ENCODE measurements at places on chromosomes 11 and 22.

- DNase-seq = no peak
These were observed 6.7 kb downstream of the CHRM1 start for GRCh38 chr11:62914416-62914815.

DNA sequence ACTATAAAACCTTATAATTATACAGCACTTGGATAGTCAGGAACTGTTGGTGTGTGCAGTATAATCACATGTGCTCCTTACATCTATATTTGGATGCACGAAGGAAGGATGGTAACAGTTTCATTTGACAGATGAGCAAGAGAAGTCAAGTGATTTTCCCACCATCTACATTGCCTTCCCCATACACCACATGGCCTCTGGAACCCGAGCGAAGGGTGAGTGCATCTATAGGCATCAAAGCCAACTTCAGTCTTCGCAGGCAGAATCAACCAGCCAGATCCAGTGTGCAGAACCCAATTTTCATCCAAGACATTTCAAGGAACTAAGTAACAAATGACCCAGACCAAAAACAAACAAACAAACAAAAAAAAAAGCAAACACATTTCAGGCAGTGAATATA lies 85.1 kb upstream of the BLID start:
- DNase-seq = no peak

DNA sequence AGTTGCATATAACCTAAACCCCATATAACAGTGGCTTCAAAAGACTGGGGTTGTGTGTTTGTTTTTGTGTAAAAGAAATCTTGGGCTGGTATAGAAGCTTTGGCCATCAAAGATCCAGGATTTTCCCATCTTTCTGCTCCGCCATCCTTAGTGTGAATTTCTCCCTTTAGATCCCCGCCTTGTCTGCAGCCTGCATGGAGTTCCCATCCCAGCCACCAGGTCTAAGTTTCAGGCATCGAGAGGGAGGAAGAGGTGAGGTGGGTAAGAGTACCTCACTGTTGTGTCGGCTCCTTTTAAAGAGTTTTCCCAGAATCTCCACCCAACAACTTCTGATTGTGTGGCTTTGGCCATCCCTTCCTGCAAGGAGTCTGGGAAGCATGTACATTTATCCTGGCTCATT lies 195.5 kb upstream of the SORL1-AS1 start:
- no peak for DNase-seq

GRCh38 chr11:93869830-93870229 lies 19.4 kb upstream of the VSTM5 start:
- no peak for DNase-seq

DNA sequence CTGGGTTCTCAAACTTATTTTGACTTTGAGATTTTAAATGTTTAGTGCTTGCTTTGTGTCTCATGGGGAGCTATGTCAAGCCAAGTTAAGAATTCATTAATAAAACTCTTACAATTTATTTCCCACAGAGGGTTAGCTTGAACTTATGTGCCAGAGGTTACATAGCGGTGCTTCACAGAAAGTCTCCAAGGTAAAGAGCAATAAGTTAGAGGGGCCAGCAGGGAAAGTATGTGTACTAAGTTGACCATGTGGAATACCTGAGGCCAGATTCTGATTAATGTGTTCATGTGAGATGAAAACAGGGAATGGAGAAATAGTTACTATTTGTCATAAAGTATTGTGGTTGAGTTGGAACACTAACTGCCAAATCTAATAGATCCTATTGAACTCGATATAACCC lies 149.3 kb downstream of the TMEM135 start:
- no peak for DNase-seq

GRCh38 chr11:133927690-133928627 lies 28.8 kb downstream of the IGSF9B start:
- DNase-seq = peak; percentile 47

- DNase-seq = no peak
These were observed 10.9 kb downstream of the MTMR2 start for GRCh38 chr11:95912902-95913560.

DNA sequence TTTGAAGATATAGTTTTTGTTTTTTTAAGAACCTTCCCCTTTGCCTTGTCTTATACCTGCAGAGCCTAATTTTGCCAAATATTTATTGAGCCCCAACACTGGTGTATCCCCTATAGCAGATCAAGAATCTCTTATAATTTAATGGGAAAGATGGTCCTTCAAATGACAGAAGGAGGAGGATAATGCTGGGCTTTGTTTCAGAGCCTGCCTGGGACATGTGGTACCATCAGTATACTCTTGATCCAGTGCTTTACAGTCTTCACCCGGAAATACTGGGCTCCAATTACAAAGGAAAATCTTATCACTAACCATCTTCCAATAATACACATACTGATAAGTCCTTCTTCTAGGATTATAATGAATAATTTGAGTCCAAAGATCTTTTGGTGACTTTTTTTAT lies 84.7 kb downstream of the GAB2 start:
- DNase-seq = no peak

GRCh38 chr11:75716659-75717058 lies 979 bp upstream of the MOGAT2 start:
- DNase-seq = no peak

- DNase-seq = no peak
These were observed 768 bp downstream of the LDHA start for GRCh38 chr11:18394928-18395734.

DNA sequence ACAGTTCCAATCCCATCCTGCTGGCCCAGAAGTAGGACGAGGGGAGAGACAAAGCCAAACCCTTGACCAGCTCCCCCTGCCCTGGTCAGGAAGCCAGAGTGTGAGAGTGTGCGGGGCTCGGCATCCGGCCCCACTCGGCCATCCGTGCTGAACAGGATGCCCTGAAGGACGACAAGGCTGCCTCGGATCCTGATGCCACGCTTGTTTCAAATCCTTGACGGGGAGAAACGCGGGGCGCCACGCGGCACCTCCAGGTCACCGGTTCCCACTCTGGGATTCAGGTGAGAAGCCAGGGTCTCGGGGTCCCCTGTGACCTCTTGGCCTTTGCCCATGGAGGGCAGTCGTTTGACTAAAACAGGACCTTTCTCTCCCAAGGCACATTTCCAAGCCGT lies 167.8 kb downstream of the BRD1 start:
- DNase-seq = no peak

DNA sequence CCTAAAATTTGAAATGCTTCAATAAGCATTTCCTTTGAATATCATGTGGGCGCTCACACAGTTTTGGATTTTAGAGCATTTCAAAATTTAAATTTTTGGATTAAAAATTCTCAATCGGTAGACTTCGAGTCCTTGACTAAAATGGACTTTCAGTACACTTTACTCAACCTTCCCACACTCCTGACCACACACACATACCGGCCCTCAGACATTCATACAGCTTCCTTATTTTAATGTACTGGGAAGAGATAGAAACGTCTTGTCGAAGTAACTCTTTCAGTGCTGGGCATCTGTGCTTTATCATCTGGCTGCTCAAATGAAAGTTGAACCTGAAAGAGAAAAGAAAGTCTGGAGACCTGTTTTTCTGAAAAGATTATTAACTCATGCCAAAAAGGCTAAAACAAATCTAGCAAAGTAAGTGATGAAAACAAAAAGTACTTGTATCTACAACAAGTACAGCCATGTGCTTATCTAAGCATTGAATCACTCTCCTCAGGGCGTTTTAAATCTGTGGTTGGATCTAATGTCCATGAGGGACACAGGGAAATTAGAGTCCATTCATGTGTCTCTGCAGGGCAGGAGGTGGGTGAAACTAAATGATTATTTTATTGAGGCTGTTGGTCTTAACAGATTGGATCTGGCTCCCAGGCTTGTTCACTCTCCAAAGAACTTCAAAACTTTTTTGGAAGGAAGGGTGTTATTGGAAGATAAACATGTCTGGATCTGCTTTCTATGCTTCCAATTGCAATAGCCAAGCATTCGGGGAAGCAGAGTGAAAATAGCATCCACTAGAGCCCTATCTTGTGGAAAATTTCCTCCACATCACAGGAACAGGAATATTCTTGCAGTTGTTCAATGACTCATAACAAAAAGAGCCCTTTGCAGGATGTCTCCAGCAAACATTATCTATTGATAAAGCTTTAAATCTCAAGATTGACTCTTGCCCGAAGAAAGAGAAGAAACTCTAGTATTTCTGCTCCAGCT lies 47.0 kb downstream of the CARD18 start:
- DNase-seq = no peak

GRCh38 chr11:82867495-82868082 lies 32.6 kb downstream of the PRCP start:
- peak; percentile 50 for DNase-seq

- DNase-seq = no peak
These were observed 34.5 kb downstream of the ELF5 start for GRCh38 chr11:34478845-34479663.

DNA sequence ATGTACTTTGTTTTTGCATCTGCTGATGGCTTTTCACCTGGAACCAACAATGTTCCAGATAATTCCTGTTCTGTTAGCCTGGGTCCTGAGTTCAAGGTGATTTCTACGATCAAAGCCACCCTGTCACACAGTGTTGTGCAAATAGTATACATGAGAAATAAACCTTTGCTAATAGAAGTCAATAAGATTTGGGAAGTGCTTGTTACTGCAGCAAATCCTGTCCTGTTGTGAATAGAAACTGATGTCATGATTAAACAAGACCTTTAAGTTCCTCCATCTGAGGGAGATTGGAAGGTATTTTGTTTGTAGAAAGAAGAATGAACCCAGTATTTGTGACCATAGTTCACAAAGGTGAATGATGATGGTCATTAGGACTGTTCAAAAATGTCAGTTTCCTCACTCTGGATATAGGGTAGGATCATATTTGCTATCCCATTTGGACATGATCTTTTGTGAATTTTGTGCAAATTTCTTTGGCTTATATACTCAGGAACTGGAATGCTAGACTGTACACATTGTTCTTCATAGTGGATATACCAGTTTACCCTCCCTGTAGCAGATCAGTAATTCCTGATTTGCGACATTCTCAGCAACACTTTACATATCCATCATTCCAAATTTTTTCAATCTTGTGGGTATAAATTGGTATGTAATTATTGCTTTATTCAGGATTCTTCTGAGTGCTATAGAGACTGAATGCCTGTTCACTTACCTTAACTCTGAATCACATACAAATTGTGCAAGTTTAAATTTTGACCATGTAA lies 428.5 kb downstream of the METTL15 start:
- DNase-seq = no peak

- DNase-seq = no peak
These were observed 62.5 kb downstream of the FEZ1 start for GRCh38 chr11:125433454-125434121.

DNA sequence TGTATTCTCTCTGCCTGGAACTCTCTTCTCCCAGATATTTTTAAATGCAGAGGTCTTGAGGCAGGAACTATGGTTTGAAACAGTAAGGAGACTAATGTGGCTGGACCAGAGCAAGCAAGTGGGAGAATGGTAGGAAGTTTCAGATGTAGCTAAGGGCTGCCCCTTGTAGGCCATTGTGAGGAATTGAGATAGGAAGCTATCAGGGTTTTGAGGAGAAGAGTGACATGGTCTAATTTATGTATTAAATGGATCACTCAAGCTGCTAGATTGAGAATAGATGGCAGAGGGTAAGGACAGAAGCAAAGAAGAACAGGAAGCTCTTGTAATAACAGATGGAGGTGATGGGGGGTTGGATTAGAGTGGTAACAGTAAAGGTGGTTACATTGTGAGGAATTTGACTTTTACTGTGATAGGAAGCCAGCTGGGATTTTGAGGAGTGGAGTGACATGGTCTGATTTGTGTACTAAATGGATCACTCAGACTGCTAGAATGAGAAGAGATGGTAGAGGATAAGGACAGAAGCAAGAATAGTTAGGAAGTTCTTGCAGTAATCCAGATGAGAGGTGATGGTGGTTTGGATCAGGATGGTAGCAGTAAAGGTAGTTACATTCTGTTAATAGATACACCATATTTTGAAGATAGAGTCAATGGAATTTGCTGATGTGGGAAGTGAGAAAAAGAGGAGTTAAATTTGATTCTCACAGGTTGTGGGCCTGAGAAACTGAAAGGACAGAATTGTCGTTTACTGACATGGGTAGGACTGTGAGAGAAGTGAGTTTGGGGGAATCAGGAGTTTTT lies 63.0 kb downstream of the HIPK3 start:
- DNase-seq = no peak

- no peak for DNase-seq
These were observed 27.5 kb downstream of the OSBPL5 start for GRCh38 chr11:3137486-3138177.

DNA sequence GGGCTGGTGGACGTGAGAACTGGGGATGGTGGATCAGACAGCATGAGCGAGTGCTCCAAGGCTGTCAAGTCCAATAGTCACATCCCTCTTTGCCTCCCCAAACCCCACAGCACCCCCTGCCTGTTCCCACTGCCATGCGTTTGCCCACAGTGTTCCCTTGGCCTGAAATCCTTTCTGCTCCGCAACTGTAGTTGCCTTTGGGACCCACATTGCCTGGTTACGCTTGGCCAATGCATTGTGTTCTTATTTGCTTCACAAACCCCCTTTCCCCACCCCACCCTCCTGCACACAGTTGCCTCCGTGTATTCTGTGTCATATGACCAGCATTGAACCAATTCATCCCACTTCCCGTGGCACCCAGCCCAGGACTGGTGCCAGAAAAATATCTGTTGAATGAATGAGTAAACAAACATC lies 2.1 kb upstream of the KIAA0930 start:
- no peak for DNase-seq

GRCh38 chr11:129596351-129596750 lies 219.3 kb upstream of the TMEM45B start:
- no peak for DNase-seq

GRCh38 chr11:24598641-24599040 lies 101.8 kb downstream of the LUZP2 start:
- DNase-seq = no peak

DNA sequence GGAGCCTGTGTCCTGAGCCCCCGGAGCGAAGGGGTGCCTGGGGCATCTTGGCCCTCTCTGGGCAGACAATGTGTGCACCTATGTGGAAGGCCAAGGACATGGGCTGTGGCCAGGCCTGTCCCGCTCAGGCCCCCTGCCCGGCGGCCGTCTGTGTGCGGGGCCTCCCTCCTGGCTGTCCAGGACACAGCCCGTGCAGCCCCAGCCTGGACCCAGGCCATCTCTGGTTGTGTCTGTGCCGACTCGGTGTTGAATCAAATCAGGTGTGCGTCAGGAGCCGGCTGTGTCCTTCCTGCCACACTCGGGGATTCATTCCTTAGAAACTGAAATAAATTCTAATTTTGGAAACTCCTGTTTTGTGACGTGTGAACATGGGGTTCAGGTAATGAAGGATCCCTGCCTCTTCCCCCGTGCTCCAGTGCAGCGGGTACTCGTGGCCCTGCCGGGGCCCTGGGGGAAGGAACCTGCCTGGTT lies 1.5 kb upstream of the SELENOO start:
- DNase-seq = no peak
